T-helper 2 cell (primary cell): ENCODE measurements at places on chromosomes 13 and 19.

DNA sequence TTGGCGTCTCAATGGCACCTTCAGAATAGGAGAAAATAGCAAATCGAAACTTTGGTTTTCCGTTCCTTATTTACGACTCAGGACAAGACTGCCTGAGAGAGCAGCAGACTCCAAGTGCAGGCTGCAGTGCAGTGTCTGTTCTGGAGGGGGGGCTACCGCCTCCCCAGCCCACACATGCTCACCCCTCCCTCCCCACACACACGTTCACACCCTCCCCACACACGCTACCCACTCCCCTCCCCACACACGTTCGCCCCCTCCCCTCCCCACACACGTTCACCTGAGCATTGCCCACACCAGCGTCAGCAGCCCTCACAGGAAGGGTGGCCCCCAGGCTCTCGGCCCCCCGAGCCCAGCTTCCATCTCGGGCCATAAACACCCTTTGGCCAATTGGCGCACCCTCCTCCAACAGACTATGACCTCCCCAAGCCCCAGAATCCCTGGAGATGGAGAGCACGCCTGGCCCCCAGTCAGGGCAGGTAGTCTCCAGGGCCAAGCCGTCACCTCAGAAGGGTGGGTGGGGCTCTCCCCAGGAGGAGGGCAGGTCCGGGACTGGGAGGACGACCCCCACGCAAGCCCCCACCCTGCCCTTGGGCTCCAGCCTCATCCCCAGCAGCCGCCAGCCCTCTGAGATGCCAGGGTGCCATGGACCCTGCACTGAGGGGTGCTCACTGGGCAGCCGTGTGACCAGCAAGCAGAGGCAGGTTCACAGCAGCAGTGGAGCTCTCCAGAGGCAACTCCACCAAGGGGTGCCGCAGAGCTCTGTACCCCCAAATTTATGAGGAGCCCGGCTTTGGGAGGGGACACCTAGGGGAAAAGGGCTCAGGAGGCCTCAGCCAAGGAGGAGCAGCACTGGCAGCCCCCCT, 27.5 kb downstream of the RASA3 start:
- no peak for DNase-seq

- DNase-seq = no peak
These were observed 799.9 kb downstream of the PCDH9 start for GRCh38 chr13:66430269-66430668.

GRCh38 chr13:109447667-109448066, 338.7 kb downstream of the IRS2 start:
- DNase-seq = no peak

DNA sequence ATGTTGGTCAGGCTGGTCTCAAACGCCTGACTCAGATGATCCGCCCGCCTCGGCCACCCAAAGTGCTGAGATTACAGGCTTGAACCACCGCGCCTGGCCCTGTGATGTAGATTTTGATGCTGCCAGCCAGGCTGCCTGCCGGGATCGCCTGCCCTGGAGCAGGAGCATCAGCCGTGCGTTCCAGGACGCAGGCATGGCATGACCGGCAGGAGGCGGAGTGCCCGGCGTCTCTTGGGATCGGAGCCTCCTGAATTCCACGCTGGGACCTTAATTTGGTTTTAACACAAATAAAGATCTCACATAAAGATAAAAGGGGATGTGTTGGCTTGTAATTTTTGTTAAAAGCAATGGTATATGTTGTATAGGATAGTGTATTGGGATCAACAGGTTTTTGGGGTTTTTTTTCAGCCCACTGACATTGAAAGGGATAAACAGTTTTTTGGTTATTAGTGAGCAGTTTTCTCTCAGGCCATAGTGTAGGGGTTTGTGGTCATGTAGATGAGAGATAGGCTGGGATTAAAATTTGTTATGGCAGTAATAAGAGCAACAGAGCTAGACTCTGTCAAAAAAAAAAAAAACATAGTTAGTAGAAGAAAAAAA, 1406.4 kb downstream of the UQCRFS1 start:
- no peak for DNase-seq

DNA sequence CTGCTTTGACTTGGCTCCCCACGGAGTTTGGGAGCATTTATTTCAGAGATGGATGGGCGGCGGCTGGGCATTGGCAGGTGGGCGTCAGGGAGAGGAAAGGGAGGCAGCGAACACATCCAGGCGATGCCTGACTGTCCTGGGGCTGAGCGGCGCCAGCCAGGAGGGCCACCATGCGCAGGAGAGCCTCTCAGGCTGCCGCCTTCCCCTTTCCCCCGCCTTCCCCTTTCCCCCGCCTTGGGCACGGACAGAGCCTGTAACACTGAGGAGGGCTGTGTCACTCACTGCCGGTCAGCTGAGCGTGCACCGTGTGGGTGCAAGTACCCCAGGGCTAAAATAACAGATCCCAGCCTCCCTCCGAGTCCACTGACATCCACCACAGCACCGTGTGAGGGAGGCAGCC, 11.4 kb downstream of the MCF2L start:
- no peak for DNase-seq

GRCh38 chr19:35975608-35976214, 19.3 kb upstream of the SDHAF1 start:
- DNase-seq = no peak

DNA sequence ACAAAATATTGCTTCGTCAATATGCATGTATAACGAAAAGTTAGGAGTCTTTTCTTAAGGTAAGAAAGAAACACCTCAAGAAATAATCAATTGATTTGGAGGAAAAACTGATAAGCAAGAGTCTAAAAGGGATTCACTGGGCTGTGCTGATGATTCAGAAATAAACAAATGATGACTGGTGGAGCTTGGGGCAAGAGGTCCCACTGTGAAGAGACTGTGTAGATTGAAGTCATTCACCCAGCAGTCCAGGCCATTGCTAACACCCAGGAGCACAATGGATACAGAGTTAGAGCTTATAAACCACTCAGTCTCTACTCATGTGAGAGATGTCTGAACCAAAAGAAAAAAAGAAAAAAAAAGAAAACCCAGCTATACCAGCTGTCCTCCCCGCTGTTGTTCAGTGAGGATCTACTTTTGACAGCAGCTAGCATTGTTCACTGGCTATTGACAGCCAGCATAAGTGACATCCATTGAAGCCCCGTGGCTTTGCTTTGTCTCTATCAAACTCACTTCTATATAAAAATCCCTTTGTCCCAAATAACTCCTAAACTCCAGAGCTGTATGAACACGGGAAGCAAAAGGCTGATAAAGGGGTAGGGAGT, 255.5 kb downstream of the KCTD12 start:
- DNase-seq = no peak

- DNase-seq = no peak
These were observed 474.7 kb downstream of the DIAPH3 start for GRCh38 chr13:59689057-59689456.

GRCh38 chr19:39568604-39569003, 28.6 kb upstream of the EID2 start:
- no peak for DNase-seq

DNA sequence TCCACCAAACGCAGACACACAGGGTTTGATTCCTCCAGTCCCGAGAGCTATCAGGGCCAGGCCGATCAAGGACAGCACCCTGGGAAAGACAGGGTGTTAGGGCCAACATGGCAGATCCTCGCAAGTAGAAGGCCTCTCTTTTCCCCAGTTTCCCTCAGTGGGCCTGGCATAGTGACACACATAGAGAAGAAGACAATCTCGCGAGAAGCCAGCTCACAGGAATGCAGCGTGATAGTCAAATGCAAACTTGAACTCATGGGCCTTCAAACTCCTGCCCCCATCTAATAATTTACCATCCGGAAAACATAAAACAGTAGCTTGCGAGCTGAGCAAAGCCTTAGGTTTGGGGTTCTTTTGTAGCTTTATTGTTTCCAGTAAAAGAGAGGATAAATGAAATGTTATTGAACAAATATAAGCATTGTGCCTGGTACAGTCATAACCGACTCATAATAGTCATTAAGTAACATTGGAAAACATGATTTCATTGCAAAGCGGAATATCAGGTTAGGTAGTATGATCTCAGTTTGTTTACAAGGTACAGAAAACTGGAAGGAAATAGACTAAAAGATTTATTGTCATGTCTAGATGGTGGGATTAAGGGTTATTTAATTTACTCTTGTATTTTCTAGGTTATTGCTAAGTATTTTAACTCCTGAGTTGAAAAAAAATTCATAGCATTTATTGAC, 30.5 kb downstream of the SLC15A1 start:
- no peak for DNase-seq

DNA sequence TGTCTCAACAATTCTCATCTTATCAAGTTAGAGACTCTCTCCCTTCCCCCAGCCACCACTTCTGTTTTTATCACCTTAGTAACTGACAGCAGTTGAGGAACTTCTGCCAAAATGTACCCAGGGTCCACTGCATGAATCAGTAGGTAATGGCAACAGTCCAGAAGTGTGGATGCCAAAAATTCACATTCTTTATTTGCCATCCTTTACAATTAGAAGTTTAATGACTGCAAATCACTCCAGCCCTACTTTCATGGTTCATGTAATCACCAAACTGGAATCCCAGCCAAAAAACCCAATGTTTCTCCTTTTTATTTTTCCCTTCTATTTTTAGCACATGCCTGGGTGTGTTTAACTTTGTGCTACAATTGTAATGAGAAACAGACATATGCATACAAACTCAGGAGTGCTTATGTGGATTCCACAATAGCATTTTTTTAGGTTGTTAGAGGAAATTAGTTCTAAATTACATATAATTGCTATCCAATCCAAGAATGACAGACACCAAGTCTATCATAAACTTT, 243.5 kb downstream of the RGCC start:
- no peak for DNase-seq

DNA sequence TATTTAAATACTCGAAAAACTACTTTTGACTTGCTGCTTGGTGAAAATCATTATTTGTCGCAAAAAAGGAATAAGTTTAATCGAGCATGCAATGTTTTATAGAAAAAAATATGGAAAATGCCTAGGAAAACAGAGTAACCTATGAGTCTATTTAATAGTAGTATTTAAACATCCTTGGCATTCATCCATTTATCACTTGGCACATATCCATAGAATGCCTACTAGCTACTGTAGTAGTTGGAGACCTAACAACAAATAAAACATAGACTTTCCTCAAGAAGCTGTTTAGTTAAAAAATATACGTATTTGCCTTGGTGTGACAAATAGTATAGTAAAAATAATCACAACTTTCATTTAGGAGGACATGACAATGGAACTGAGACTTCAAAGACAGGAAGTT, 302.1 kb downstream of the DIAPH3 start:
- no peak for DNase-seq

DNA sequence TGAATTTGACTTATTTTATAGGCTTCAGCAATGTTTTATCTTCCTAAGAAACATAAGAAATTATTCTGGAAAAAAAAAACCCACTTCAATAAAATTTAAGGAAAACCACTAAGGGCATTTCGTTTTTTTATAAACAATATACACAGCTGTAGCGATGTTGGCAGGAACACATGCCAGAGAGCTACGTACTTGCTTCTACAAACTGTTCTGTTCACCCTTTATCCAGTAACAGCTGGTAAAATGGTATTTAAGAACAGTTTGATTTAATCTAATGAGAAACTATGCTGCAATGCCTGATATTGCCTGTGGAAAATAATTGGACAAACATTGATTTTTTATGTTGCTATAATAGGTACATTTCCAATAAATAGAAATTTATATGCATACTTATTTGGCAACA, 137.2 kb upstream of the DACH1 start:
- no peak for DNase-seq

GRCh38 chr13:99435116-99435515, 66.2 kb upstream of the TM9SF2 start:
- DNase-seq = no peak

GRCh38 chr13:23871616-23872220, 17.5 kb downstream of the MIPEP start:
- DNase-seq = no peak

- no peak for DNase-seq
These were observed 28.7 kb downstream of the COMP start for GRCh38 chr19:18762125-18763023.

DNA sequence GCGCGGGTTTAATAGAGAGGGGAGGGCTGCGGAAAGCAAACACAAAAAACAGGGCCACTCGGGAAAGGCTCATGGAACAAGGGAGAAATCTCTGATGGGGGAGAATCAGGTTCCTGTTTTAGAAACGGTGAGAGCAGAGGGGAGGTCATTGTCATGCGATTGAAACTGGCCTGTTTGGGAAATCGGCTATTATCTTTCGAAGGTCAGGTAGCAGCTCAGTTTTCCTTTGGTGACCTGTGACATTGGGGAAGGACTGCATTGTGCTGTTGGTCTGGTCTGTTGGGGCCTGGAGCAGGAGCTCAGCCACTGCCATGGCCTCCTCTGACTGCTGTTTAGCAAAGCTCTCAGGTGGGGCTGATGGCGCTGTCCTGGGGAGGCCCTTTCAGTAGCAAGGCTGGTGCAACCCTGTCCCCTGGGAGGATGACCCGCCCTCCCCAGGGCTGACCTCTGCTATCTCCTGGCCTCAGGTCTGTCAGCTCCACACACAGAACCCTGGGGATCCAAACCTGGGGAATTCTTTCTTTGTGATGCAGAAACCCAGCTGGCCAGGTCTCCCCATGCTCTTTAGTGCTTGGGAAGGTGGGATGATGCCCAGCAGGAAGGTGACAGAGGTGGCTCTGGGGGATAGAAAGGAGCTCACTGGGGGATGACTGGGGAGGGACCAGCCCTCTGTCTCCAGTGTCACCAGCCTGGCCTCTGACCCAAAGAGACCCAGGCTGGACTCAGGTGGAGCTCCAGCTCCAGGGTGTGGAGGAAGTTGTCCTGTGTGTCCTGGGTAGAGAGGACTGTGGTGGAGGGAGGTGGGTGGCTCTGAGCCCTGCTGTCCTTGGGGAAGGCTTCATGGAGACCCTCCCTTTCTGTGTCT, 21.2 kb upstream of the CD177 start:
- no peak for DNase-seq

DNA sequence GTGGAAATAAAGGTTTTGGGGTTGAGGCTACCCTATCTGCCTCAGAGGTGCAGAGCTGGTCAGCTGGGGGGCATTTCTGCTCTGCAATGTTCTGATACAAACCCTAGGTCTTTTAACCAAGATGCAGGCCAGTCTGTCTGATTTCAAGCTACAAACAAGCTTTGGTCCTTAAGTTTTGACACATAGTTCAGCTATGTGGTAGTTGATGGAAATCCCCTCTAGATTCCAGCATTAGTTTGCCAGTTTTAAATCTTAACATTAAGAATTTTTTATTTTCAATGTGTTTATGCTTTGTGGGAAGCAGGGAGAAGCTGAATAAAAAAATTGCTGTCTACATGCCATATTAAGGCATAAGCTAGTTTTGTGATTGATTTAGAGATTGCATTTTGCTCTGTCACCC, 225.7 kb downstream of the LMO7 start:
- DNase-seq = no peak

- peak; percentile 18 for DNase-seq
These were observed at the start of gene GSX1 for GRCh38 chr13:27792393-27793218. Gene GSX1, plus strand, starts transcription at chr13:27792483. Its CDS starts 208 bp downstream, at chr13:27792691.

GRCh38 chr13:96771486-96772367, 222.5 kb downstream of the OXGR1 start:
- no peak for DNase-seq

- no peak for DNase-seq
These were observed 121.7 kb upstream of the MAB21L1 start for GRCh38 chr13:35598233-35598632.

- no peak for DNase-seq
These were observed 96.6 kb downstream of the WTIP start for GRCh38 chr19:34578173-34578572.

- no peak for DNase-seq
These were observed 1.3 kb downstream of the RPS16 start for GRCh38 chr19:39434123-39435076.
